NCI-H69 (cell line): ENCODE measurements at places on chromosomes 3 and 15.
A peak's percentile ranks its signal among the peaks of the same experiment; 100 is the strongest.

DNA sequence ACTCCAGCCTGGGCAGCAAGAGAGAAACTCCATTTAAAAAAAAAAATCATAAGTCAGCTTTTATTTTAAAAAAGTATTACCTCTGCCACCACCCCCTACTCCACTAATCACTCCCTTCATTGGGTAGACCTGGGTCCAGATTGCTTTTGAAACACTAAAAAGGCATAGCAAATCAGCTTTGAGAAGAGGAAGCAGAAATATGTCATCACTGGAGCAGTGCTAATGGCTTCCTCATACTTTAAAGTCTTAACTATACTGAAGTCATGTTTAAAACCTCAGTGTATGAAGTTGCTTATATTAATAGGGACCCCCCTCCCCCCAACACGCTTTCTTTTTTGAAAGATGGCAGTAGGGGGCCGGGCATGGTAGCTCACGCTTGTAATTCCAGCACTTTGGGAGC is 1.0 kb upstream of the HTR3D start:
- DNase-seq = no peak

DNA sequence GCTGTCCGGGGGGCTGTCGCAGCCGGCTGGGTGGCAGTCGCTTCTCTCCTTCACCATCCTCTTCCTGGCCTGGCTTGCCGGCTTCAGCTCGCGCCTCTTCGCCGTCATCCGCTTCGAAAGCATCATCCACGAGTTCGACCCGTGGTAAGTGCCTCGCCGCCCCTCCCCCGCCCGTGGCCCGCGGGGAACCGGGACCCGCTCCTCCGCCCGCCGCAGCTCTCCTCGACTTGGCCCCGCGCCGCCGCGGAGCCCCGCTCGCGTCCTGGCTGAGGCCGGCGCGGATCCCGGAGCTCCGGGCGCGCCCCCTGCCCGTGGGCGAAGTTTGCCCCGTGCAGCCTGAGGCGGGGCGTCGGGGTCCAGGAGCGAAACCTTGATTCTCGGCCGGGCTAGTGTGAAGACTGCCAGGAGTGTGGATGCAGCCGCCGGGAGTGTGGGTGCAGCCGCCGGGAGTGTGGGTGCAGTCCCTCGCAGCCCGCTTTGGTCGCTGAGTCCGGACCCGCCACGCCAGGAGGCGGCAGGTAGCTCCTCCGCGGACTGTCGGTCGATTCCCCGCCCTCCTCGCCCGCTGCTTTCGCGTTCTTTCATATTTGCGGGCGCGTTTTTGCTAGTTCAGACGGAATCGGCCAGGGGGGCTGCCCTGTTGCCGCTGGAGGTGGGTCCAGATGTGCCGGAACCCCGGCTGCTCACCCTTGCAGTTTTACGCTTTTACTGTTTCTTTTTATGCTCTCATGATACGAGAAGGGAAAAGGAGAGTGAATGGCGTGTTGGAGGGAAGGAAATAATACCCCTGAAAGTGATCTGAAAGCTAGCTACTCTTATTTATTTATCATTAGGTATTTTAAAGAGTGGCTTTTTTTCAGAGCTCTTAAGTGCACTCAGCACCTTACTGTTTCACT is 692 bp downstream of the STT3B start:
- peak; percentile 54 for DNase-seq

GRCh38 chr3:26668696-26669095 is 46.1 kb downstream of the LRRC3B start:
- DNase-seq = no peak

DNA sequence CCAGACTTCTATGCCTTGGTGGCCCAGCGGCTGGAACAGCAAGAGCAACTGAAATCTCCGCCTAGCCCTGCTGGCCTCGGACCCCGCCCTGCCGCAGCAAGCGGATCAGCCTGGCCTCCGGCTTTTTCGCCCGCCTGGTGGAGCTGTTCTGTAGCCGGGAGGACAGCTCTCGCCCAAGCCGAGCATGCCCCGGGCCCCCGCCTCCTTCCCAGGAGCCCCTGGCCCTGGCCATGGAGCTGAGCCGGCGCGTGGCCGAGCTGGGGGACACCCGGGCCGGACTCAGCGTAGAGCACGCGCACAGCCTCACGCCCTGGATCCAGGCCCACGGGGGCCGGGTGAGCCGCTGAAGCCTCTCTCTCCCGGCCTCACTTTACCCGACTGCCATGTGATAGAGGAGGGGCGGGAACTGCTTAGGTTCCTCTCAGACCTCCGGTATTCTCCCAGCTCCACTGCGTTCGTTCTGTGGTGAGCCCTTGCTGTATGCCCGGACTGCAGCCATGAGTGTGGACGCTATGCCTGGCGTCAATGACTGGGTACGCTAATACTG is 24.1 kb upstream of the MRPL3 start:
- DNase-seq = peak; percentile 79

DNA sequence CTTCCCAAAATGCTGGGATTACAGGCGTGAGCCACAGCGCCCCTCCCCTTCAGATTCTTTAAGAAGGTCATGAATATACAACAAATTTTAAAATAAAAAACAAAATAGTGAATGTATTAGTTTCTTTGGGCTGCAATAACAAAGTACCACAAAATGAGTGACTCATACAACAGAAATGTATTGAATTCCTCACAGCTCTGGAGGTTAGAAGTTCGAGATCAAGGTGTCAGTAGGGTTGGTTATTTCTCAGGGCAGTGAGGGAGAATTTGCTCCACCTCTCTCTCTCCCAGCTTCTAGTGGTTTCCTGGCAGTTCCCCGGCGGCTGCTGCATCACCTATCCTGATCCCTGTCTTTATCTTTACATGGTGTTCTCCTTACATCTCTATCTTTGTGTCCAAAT is 804.0 kb downstream of the ROBO1 start:
- DNase-seq = no peak

DNA sequence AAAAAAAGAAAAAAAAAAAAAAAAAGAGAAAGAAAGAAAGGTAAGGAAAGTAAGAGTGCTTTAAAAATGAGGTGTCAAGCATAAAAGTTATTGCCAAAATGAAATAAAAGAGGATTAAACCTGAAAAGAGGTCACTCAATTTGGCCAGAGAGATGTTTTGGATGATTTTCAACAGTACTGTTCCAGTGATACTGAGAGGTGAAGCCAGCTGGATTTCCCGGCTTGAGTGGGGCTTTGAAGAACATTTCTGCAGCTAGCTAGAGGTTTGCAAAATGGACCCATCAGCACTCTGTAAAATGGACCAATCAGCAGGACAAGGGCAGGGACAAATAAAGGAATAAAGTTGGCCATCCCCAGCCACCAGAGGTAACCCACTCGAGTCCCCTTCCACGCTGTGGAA is 128.5 kb downstream of the LSAMP start:
- DNase-seq = no peak

- DNase-seq = no peak
Measured at GRCh38 chr15:53525894-53526293, 233.6 kb downstream of the WDR72 start.

DNA sequence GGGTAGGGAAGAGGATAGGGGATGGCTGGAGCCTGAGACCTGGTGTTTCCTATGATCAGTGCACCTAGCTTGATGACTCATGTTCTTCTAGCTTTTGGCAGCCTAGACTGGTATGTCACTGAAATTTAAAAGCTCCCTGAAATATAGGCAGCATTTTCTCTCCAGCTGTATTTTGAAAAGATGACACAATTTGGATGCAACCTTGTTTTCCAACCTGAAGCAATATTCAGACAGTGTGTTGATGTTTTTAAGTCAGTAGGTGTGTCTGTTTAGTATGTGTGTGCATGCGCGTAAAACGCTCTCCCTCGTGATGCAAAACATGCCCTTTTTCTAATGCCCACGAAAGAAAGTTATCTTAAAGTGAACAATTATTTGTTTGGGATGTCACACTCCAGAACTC is 58.5 kb downstream of the RPL22L1 start:
- DNase-seq = peak; percentile 49
